ENCODE measurements at places on chromosomes 4 and X. TPM values are rescaled to one million over a fixed set of nuclear protein-coding genes. Genes with fewer than 3 reads are reported as not detected.

DNA sequence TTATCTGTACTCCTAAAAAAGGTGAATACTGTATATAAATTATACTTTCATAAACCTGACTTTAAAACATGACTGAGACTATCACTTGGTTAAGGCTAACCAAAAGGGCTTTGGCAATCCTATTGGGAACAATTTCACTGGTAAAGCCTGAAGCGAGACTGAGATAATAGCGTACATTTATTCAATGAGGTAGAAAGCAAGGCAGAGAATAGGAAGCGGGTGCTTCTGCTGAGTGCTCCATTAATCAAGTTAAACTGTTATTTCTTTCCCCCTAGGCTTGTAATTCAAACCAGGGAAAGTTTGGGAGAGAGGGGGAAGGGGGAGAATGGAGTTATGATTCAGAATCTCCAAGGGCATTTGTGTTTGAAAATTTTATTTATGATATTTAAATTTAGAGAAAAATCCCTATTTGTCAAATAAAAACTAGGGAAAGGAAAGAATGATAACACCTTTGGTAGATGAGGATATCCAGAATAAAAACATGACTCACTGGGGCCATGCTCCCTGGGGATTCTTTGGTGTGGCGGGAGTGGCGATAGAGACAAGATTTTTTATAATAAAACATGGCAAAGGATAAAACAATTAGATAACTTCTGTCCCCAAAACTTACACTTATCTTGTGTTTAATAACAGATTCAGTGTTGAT, 34.6 kb upstream of the SORBS2 start:
- DNase-seq: no peak

GRCh38 chrX:67104982-67105757, 438.7 kb upstream of the AR start:
- no peak for DNase-seq

DNA sequence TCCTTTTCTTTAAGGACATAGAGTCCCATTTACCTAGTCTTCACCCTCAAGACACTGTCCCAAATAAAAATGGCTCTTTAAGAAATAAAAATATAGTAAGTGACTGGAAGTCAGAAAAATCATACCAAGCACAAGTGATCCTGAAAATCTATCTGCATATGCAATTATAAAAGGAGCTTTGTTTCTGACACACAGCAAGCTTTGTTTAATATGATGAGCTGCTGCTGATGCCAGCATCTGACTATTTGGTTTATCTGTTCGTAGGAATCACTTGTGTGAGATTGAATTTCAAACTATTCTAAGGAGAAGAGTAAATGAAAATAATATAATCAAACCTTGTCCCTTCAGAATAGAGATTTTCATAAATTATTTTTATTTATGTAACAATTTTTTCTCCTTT, 332.4 kb downstream of the PCDH7 start:
- DNase-seq: no peak

GRCh38 chrX:133544115-133544514, 128.8 kb upstream of the GPC4 start:
- no peak for DNase-seq

DNA sequence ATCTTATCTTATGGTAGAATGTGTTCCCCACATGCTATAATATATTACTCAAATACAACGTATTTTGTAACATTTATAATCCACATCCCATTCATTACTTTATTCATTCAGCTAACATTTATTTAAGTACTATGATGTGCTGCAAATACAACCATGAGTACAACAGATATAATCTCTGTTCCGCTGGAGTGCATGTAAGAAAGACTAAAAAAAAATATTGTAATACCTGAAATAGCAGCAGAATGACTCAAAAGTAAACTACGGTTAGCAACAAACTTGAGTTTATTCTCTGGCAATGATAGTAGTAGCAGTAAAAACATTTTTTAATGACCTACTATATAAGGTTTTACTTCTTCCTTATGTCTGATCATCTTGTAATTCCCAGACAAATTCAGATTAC, 1776.3 kb downstream of the STIM2 start:
- no peak for DNase-seq

DNA sequence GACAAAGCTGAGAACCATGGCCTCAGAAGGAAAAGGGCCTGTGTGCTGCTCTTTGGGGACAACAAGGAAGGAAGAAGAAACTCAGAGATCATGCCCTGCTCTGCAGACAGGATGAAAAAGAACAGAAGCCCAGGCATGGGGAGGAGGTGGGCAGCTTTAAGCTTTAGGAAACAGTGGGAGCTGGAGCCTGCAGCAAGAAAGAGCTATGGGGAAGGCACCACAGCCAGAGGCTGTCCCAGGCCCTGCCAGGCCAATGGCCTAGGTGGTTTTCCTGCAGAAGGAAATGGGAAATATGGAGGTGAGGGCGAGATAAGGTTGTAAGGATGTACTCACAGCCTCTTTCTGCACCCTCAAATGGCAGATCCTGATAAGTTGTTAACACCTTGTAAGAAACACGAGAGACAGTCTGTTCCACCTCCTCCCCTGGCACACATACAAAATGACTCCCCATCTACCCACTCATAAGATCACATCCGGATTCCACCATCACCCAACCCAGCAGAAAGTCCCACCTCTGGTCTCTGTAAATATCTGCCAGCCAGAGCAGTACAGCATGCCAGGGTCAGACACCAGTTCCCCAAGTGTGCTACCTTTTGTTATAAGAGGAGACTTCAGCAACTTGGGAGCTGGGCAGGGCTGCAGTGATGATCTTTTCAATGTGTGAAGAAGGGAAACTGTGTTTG, 105.2 kb downstream of the RTL5 start:
- no peak for DNase-seq

DNA sequence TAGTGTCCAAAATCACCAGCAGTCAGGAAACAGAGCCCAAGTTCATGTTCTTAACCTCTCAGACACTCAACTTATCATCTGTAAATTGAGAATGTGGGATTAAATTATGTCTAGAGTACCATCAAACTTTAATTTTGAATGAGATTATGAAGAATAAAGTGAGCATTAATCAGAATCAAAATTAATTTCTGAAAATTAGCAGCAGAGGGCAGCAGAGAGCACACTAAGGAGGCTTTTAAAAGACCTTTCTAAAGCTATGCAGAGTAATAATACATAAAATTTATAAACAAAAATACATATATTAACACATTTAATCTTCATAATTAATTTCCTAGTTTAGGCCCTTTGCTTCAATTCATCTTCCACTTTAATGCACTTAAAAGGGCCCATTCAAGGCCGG, 7.1 kb downstream of the TASL start:
- DNase-seq: peak; percentile 53

GRCh38 chrX:14030174-14030530, 460 bp upstream of the GEMIN8 start:
- no peak for DNase-seq

DNA sequence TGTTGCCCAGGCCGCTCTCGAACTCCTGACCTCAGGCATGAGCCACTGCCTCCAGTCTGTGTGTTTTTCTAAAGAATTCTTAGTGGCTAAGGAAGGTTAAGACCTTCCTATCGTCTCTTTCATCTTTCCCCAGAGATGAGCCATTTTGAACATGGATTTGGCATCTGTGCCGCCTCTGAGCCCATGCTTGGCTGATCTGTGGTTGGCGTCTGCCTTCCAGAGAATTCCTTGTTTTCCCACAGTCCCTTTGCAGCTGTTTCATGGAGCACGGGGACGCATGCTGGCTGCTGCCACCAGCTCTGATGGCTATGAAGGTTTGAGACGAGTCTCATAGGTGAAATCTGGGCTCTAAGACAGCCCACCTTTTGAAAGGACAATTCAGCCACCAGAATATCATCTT, 60.4 kb downstream of the SHROOM2 start:
- DNase-seq: no peak

DNA sequence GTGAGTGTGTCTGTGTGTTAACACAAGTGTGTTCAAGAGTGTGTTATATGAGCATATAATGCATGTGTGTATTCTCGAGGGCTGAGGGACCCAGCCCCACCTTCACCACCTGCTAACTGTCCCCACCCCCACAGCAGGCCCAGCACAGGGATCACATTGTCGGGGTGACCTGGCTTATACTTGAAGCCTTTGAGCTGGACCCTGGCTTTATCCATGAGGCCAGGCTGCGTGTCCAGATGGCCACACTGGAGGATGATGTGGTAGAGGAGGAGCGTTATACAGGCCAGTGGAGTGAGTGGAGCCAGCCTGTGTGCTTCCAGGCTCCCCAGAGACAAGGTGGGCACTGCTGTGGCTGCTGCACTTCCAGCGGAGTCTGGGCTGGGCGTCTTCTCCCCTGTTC, 7.6 kb downstream of the IL9R start:
- no peak for DNase-seq

GRCh38 chrX:118353081-118353850, 7.4 kb downstream of the WDR44 start:
- DNase-seq: no peak

GRCh38 chrX:42149765-42150164, 226.4 kb upstream of the CASK start:
- no peak for DNase-seq

DNA sequence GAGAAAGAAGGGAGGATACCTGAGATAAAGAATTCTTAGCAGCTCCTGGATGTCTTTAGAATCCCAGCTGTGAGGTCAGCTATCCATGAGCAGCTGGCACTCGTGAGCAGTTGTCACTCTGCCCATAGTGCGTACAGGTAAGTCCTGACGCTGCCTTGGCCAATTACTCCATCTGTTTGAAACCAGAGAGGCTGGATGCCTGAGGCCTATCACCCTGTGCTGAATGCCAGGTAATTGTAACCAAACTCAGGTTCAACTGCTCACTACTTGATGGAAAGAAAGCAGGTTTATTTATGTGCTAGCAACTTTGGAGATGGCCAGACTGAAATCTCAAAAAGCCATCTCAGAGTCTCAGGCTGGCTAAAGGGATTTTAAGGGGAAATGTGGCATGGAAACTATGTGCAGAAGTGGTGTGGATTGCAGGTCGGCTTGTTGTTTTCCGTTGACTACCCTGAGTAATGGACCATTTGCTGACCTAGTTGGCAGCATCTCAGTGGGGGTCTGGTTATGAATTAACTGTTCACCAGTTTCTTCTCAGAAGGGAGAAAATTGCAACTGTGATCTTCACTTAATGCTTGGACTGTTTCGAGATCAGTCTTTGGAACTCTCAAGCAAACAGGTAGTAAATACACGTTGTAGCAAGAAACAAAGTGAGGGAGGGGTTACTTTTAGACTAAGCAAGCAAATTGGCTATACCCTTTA, 1614.0 kb upstream of the PCDH10 start:
- DNase-seq: no peak

GRCh38 chr4:112674376-112674775, 37.4 kb downstream of the LARP7 start:
- DNase-seq: no peak

DNA sequence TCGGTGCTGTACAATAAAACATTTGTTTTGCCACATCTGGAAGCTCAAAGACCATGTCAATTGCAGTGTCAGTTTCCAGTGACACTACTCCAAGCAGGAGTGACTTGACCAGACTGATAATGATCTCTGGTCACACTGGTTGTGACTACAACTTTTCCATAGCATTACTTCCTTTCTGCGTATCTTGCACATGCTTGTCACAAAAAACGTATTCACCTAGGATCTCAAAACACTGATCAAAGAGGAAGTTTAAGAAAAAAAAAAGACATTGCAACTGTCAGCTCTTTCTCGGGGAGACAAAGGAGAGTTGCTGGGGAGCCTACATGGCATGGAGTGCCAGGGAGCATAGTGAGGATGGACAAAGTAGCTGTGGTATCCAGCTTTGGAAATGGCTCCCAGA, 60.6 kb downstream of the OPHN1 start:
- DNase-seq: no peak

DNA sequence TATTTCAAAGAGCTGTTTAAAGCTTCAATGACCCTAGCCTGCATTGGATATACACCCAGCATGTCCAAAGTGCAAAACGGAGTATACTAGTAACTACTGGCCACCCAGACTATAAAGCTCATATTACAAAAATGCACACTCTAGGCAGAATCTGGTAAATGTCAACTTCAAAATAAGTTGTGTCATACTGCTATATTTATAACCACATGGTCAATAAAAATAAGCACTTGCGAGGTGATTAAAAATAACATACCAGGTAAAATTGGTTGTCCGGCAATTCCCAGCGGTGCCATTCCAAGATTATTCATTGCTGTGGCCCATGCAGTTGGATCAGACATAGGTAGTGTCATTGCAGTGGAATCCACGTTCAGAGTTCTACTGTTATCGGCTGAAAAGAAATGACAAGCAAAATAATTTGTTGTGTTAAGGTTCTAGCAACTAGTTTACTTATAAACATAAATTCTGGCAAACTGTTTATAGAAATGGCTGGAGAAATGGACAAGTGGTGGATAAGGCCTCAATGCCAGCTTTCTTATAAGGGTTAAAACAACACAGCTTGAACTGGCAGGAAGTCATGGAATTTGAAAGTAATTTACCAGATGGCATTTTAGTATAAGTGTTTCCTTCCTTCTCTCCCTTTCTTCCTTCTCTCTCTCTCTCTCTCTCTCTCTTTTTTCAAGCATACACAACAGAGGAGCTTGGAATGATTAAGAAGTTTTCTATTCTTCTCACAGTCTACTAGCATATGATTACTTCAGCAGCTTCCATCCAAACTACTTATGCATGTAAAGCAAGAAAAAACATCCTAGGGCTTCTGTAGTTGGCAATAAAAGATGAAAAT, 199.9 kb downstream of the ENOX2 start:
- DNase-seq: no peak

DNA sequence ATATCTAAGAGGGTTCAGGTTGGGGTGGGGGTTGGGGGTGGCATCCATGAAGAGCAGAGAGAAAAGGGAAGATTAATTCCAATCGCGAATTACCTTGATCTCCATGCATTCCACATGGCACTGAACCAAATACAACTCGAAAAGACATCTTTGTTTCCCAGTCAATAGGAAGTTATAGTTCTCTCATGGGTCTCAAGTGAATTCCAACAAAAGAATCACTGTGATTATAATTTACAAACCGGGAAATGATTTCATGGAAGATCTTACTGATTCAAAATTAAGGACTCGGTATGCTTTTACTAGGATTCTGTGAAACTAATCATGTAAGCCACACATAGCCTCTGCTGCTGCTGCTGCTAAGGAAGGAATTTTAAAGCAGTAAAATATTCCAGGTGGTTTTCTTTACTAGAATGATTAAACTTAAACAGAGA, 26.6 kb upstream of the AMELX start:
- no peak for DNase-seq

- DNase-seq: no peak
Measured at GRCh38 chr4:132114885-132115284, 1034.2 kb upstream of the PCDH10 start.

- no peak for DNase-seq
Measured at GRCh38 chr4:8908206-8908893, 36.7 kb upstream of the HMX1 start.

GRCh38 chr4:162015090-162015489, 148.7 kb downstream of the FSTL5 start:
- DNase-seq: peak; percentile 2

- peak; percentile 66 for DNase-seq
Measured at GRCh38 chr4:143346206-143346605, 9.5 kb downstream of the GAB1 start.

The ASMT gene
- total RNA-seq: not detected

The PAGE5 gene
- not detected for total RNA-seq

The XAGE1B gene
- not detected for total RNA-seq

The SSX4 gene
- total RNA-seq: not detected

The STATH gene
- not detected for total RNA-seq

The EPHA5 gene
- total RNA-seq: not detected

The ADGRG2 gene
- total RNA-seq: 4.8 TPM

The FABP2 gene
- total RNA-seq: 14.3 TPM
